ENCODE measurements at places on chromosomes 11 and 22. TPM values are rescaled to one million over a fixed set of nuclear protein-coding genes. Genes with fewer than 3 reads are reported as not detected.

Gene MS4A6A
- not detected for total RNA-seq

DNA sequence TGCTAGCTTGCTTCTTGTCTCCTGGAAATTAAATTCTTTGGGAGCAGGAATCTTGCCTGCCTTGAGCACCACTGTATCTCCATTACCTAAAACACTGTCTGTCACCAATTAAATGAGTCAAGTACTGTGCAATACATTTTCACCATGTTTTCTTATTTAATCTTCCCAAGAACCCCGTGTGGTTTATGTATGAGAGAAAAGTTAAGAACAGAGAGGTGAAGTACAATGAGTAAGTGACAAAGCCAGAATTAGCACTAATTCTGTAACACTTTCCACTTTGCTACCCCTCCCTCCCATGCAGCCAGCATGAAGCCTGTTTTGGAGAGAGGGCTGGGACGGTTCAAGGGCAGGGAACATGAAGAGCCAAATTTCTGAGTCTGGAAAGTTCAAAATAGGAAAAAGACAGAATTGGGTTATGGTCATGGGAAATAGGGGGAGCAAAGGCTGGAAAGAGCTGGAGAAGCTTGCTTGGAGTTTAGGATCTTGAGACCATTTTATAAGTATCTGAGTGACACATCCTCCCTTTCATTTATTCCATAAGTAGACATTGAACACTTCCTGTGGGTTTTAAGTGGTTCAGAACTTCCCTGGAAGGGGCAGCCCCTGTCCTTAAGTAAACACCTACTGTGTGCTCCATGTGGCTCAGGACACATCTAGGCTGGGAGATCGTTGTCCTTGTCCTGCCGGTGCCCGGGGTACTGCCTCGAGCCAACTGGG, 60.5 kb upstream of the CHST1 start:
- no peaks in the 10 kb centered on the region for H3K4me1 ChIP-seq
- no peaks in the 10 kb centered on the region for H3K36me3 ChIP-seq
- H3K27ac ChIP-seq, result no peak overlapping the region

DNA sequence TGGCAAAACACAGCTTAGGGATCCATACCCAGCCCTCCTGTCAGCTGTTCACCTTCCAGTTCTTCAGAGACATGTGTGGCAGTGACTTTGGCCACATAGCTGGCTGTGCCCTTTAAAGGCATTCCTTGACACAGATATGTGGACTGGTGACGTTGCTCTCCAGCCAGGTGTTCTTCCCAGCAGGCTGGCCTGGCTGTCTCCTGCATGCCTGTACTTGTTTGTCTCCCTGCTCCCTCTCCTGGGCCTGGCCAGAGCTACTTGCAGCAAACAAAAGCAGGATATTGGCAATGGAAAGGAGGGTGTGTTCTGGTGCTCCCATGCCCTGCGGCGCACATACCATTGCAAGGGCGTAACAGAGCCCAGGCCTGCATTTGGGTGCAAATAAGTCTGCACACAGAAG, 38.3 kb downstream of the PIK3IP1 start:
- H3K27me3 ChIP-seq, result no peaks in the 10 kb centered on the region
- 0 out of 2 replicates have a peak, but pooled peaks cover 2% of the 10 kb centered on the region for H3K4me1 ChIP-seq
- no peak overlapping the region for H3K4me3 ChIP-seq
- H3K36me3 ChIP-seq, result peaks cover 6% of the 10 kb centered on the region
- H3K27ac ChIP-seq, result no peak overlapping the region

GRCh38 chr11:125287491-125288210, 123.1 kb downstream of the PKNOX2 start:
- no peak overlapping the region for H3K4me3 ChIP-seq
- no peaks in the 10 kb centered on the region for H3K27me3 ChIP-seq
- peak; percentile 81 for DNase-seq
- peak overlapping the region; percentile 69 for H3K27ac ChIP-seq
- H3K36me3 ChIP-seq, result peaks cover 4% of the 10 kb centered on the region

GRCh38 chr22:50696251-50696798, 23.7 kb downstream of the SHANK3 start:
- no peak for DNase-seq
- H3K4me3 ChIP-seq, result no peak overlapping the region
- H3K4me1 ChIP-seq, result no peaks in the 10 kb centered on the region
- no peak overlapping the region for H3K27ac ChIP-seq
